Stimulated activated CD4-positive, alpha-beta T cell treated with anti-CD3 and anti-CD28 coated beads, Interleukin-15, amount 100 ng/mL, for 48 hours (primary cell): ENCODE measurements at places on chromosomes 5 and 9.
A peak's percentile ranks its signal among the peaks of the same experiment; 100 is the strongest.

- DNase-seq = no peak
Observed at GRCh38 chr5:37738057-37738691, 101.7 kb downstream of the GDNF start.

DNA sequence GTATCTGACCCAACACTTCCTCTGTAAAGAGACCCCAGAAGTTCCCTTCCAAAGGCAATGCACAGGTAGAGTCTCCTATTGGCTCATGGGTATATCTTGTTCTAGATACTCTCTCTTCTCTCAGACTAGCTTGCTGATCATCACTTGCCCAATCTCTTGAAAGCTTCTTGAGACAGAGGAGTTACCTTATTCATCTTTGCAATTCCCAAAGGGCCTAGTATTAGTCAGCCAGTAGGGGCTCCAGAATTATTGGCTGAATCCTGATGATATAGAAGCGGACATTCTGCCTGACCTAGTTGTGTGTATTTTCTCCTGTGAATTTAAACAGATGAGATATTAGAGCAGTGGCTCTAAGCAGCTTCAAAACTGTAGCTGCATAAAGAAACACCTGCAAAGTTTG lies 304.0 kb upstream of the KLF4 start:
- no peak for DNase-seq

- DNase-seq = no peak
Observed at GRCh38 chr9:69955536-69956355, 87.9 kb upstream of the MAMDC2 start.

GRCh38 chr9:95147452-95148207 lies 169.9 kb downstream of the FANCC start:
- DNase-seq = no peak

DNA sequence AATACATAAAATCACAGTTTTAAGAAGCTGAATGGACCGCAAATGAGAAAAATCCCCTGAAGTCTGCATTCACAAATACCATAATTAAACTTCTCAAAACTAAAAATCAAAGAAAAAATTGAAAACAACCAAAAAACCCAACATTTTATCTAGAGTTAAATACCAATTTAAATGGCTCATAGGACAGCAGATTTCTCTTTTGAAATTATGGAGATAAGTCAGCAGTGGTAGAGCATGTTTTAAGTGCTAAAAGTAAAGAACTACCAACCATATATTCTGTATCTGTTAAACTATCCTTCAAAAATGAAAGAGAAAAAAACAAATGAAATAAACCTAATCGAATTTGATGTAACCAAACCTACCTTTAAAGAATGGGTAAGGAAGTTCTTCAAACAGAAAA lies 862.8 kb downstream of the TAF11L14 start:
- no peak for DNase-seq

DNA sequence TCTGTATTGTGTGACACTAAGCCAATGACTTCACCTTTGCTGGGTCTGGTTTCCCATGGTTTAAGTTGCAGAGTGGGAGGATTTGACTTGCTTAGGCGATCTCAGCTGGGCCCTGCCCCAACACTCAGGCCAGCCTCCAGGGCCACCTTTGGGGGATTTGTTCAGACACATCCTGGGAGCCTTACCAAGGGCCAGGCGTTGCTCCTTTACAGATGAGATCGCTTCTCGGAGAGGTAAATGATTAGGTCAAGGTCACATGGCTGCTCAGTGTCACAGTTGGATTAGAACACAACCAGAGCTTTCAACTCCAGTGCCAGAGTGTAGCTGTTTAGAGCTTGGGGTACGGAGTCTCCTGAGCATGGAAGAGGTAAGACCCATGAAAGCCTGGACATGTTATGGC lies 57.5 kb downstream of the COL27A1 start:
- DNase-seq = no peak

- no peak for DNase-seq
Observed at GRCh38 chr9:124505901-124506346, 1.3 kb downstream of the NR5A1 start.

DNA sequence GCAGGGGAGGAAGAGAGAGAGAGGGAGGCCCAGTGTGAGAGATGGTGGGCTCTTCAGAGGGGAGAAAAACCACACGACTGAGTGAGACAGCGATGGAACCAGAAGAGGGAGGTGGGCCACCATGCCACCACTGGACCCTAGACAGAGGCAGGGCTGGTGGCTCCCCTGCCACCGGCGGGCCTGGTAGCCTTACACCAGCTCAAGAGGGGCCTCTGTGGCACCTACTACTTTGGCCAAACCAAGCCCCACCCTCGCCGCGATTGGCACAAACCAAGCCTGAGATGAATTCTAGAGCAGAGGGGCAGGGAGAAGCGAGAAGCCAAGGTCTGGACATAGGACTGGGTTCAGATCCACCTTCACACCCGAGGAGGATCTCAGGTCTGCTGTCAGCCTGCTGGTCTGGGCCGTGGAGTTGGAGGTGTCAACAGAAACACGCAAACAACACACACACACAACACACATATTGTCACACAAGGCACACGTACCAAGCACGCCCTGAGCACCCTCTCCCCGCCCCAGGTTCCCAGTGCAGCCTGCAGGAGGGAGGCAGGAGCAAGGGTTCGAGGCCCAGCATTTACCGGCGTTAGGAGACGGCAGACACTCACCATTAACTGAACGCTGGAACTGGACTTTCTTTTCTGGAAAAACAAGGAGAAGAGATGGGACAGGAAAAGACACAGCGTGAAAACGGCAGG lies 49.4 kb downstream of the SLC6A7 start:
- no peak for DNase-seq

DNA sequence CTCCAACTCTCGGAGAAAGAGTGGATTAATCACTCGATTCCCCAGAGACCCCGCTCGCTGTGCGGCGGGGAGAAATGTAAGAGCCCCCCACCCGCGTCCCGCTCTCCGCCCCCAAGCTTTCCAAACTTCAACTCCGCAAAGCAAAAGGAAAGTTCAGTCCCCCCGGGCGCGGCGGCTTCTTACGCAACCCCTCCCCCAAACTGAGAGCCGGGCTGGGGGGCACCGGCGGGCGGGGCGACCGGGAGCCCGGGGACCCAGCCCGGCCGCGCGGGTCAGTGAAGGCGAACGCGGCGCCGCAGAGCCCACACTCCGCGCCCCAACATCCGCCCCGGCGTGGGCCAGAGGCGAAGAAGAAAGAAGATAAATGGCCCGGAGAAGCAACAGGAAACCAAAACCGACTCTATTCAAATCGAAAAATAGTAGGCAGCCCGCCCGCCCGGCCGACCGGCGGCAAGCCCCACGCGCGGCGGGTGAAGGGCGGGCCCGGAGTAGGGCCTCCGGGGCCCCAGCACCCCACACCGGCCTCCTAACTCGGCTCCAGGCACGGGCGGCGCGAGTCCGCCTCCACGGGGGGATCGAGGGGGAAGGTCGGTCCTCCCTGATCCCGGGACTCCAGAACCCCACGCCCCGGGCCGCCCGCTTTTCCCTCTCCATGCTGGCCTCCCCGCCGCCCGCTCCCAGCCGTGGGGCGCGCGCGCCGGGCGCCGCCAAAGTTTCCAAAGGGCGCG lies 720 bp downstream of the NOTCH1 start:
- no peak for DNase-seq

DNA sequence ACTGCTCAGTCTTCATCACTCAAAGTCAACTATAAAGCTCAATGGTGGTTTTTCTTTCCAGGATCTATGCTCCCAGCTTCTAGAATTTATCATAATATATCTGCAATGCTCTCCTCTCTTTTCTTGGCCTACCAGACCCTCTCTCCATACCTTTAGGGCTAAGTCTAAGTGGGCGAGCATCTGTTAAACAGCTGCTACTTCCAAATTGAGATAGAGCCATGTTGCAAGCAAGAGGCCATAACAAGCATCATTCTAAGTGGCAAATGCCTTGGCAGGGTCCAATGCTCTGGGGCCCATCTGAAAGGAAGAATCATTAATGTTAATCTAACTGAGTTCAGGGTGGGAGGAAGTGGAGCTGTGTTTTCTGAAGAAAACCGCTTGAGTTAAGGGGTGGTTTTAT lies 324.0 kb downstream of the TLR4 start:
- no peak for DNase-seq

DNA sequence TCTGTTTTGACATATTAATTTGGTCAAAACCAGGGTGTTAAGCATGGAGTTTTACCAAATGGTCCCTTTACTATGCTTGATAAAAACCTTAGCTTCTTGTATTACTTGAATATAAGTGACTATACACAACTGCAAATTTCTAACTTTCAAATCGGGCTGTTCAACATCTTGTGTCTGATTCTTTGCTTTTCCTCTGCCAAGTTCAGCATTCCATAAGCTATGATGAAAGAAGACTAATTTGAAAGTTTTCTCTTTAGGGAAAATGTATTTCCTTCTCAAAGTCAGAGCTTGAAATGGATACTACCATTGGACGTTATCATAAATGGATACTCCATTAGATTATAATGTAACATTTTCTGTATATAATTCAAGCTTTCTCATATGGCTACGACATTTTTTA lies 792.9 kb downstream of the EFNA5 start:
- DNase-seq = no peak

- DNase-seq = no peak
Observed at GRCh38 chr5:32848681-32849080, 137.6 kb downstream of the NPR3 start.

DNA sequence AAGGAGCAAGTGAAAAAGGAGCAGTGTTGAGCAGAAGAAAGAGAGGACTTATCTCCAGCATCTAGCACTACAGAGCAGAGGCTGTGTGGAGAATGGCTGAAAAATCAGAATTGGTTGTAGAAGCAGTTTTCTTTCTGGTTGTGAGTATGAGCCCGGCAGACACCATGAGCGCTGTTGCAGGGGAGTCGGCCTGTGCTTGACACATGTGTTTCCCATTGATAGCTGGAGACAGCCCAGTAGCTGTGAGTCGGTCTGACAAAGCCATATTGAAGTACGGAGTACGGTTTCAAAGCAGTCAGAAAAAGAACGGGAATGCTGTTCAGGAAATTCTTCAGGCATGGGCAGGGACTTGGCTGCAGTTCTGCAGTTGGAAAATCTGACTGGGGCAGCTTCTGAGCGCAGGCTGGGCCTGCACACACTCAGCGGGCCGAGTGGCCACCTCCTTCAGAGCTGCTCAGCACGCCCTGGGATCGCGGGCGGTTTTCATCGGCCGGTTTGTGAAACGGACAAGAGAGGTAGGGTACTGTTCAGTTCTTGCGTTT lies at the start of gene SGCD:
SGCD (plus strand) TSS at position 447 of the 542 bp plus-strand sequence.
- no peak for DNase-seq

- peak; percentile 67 for DNase-seq
Observed at GRCh38 chr9:4315582-4316215, 15.8 kb upstream of the GLIS3 start.

DNA sequence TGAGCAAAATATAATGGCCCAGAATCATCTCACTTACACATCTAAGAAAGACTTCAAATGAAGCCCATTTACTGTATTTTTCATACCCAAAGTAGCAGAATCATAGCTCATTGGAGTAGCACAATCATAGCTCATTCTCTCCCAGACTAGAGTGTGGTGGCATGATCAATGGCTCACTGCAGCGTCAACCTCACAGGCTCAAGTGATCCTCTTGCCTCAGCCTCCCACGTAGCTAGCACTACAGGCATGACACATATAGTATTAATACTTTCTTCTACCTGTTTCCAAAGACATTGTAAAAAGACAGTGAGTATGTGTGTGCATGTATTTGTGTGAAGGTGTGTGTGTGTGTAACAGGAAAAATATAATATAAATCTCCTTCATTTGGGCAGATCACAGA lies 1247.9 kb upstream of the ACO1 start:
- DNase-seq = no peak

GRCh38 chr9:118891213-118891612 lies 478.0 kb downstream of the BRINP1 start:
- DNase-seq = no peak

DNA sequence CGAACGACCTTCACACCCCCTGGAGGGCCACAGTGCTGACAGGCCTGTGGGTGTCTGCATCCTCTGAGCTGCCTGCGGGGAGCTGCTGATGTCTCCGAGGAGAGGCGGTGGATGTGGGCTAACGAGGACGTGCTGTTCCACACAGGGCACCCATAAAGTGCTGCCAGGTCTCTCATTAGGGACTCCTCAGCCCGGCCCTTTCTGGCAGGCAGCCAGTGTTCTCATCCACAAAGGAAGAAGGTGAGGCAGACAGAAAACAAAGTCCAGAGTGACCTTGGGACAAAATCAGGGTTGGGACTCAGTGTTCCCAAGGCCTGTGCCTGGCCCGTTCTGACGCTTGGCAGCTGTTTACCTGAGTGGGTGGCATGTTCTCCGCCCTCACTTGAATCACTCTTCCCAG lies 29.3 kb downstream of the CARTPT start:
- DNase-seq = no peak

- DNase-seq = peak; percentile 31
Observed at GRCh38 chr9:35847792-35848572, 19.0 kb downstream of the TMEM8B start.

- DNase-seq = no peak
Observed at GRCh38 chr5:120504057-120504456, 40.0 kb downstream of the PRR16 start.

DNA sequence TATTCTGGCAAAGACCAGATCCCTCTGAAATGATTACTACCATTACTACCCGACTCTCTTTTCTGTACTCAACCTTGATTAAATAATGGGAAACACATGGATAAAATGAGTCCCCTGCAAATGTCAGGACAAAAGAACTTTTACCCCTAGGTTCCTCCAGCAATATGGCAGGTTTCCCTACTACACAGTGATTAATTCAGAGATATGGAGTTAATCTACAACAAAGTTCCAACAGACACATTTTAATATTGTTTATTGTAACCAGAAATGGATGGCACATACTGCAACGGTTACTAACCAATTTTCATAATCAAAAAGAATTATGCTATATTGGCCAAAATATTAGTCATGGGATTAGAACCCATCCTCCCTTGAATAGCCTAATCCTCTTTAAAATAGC lies 294.8 kb downstream of the ATPSCKMT start:
- no peak for DNase-seq

DNA sequence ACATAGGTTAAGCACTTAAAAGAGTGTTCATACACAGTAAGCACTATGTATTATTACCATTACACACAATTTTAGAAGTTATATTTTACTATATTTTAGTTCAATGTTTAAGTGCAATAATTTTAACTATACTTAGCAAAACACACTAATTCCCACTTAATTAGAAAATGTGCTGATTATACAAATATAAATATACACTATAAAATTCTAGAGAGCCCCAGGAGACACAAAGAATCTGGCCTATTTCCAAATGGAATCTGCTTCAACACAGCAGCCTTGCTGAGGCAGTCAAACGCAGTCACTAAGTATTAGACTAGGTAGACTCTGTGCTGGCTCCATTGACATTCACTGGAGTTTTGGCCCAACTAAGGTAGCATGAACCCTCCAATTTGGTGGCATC lies 160.9 kb downstream of the CETN3 start:
- no peak for DNase-seq

DNA sequence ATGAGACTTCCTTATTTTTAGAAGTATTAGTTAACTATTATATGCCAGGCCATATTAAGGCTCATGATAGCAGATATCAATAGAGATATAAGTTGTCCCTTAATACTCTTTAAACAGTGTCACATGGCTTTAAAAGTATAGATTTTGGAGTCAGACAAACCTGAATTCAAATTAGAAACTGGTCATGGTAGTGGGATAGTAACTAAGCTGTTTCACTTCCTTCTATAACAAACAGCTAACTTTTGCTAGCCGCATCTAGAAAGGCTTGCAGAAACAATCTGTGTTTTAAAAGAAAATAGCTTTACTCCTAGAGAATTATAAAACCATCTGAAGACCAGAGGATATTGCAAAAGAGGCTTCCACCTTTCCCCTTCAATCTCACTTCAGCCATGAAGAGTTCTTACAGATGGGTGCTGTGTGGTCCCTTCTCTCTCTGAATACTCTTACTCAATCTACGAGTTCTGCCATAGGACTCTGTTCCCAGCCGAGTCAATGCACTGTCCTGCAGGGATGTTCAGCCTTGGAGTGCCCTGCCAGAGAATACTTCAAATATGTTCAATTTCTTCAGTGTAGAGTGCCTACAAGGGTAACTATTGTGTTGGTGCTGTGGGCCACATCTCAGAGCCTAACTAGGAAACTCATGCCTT lies 810.2 kb downstream of the EFNA5 start:
- no peak for DNase-seq
